ENCODE measurements at places on chromosomes 2 and 18.
A peak's percentile ranks its signal among the peaks of the same experiment; 100 is the strongest.

DNA sequence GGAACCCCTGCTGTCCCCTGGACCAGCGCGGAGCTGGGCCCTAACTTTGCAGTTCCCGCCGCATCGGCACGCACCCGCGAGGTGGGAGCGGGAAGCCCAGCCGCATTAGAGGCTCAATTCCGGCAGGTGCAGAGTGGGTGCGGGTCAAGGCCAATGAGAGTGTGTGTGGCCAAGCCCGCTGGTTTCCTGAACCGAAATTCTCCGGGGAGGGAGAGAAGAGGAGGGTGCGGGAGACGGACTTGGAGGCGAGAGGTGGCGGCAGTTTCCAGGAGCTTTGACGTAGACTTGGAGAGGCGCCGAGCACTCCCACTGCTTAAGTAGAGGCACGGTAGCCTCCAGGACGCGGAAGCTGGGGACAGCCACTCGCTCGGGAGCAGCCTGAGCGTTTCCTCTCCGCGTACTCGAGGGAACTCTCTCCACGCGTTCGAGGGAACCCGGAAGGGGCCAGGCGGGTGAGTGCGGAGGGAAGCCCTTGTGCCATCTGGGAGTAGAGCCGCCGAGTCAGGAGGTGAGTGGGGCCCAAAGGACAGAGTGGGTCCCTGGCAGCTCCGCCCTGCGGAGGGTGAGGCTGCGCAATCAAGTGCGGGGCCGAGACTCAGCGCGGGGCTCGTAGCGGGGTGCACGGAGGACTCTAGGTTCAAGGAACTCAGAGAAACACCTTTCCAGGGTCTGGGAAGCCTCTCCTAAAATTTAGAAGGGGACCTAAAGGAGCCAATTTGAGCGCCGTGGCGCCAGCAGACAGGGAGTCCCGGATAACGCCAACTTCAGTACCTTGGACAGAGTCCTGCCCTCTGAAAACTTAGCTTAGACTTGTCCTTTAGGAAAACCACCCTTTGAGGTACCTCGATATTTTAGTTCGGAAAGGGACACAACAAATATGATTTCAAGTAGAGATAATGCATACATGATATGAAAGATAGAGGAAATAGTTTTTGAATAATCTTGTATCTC, at the start of gene FAM237A:
Gene FAM237A (plus strand): TSS at position 413 of the 951 bp plus-strand sequence. CDS start 1,750 bp downstream, outside the sequence.
- DNase-seq, result peak; percentile 69

- no peak for DNase-seq
Measured at GRCh38 chr2:158695305-158695704, 99.8 kb upstream of the DAPL1 start.

DNA sequence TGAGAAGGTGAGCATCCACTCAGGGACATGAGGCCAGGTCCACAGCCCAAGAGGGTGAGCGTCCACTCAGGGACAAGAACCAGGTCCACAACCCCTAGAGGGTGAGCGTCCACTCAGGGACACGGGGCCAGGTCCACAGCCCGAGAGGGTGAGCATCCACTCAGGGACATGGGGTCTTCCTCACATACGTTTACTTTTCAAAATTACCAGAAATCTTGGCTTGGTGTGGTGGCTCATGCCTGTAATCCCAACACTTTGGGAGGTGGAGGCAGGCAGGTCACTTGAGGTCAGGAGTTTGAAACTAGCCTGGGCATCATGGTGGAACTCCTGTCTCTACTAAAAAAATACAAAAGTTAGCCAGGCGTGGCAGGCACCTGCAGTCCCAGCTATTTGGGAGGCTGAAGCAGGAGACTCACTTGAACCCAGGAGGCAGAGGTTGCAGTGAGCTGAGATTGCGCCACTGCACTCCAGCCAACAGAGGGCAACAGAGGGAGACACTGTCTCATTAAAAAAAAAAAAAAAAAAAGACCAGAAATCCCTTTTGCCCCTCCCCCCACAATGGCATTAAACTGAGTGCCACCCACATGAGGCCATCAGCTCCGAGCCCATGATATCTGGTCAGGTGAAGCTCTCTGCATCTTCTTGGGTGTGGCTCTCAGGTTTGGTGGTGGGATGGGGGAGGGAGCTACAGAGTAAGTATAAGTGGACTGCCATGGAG, 9.0 kb upstream of the MBP start:
- DNase-seq, result no peak

DNA sequence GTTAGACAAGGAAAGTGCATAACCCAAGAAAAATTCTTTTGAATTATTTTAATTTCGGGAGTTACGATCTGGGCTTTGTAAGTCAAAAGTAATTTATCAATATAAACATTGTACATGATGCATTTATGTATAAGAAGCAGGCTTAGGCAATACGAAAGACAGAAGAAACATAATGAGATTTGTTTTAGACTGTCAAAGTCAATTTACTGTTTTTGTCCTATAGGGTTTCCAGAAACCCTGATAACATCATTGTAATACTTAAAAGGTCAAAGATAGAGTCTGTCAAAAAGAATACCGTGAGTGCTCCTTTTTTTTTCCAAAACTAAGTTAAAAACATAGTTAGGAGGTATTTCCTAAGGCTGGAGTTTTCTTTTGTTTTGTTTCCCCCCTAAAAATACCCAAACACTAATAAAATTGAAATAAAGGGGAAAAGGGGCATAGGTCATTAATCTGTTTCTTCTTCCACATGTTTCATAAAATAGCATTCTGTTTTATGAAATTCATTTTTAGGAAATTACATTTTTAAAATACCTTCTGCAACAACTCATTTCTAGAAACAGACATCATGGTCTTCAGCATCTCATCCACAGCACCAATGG, 16.1 kb downstream of the C1D start:
- no peak for DNase-seq

GRCh38 chr2:129849559-129850160, 129.8 kb upstream of the RAB6C start:
- DNase-seq, result peak; percentile 78

- no peak for DNase-seq
Measured at GRCh38 chr18:55593888-55594287, 5.9 kb upstream of the TCF4 start.

DNA sequence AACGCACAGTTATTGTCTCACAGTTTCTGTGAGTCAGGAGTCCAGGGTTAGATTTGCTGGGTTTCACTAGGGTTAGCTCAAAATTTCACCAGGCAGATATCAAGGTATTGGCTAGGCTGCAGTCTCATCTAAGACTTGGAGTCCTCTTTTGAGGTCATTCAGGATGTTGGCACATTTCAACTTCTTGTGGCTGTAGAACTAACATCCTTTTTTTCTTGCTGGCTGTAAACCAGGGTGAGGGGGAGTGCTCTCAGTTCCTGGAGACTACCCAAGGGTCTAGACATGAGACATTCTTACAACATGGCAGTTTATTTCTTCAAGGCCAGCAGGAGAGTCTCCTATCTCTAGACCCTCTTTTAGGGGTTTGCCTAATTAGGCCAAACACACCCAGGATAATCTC, 12.8 kb upstream of the CAVIN2 start:
- no peak for DNase-seq

GRCh38 chr2:133711201-133711600, 142.9 kb upstream of the NCKAP5 start:
- DNase-seq, result no peak

- no peak for DNase-seq
Measured at GRCh38 chr2:197182668-197183067, 127.9 kb downstream of the ANKRD44 start.

DNA sequence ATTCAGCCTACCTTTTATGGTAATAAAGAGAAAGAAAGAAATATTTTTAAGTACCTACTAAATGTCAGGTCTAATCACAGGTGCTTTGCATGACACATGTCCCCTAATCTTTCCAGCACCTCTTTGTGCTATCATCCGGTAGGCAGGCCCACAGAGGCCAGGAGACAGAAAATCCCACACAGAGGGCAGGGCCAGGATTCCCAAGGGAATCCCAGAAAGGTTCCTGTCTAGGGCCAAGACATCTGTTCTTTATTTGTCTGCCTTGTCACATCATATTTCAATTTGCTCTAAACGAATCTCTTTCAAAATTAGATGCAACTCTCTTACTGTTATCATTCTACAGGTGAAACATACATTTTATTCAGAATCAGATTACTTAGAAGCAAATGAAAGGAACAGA, 676.1 kb upstream of the GYPC start:
- DNase-seq, result no peak

- no peak for DNase-seq
Measured at GRCh38 chr2:241619597-241620418, 17.1 kb downstream of the THAP4 start.

GRCh38 chr2:118738524-118739308, 108.7 kb downstream of the EN1 start:
- peak; percentile 98 for DNase-seq

DNA sequence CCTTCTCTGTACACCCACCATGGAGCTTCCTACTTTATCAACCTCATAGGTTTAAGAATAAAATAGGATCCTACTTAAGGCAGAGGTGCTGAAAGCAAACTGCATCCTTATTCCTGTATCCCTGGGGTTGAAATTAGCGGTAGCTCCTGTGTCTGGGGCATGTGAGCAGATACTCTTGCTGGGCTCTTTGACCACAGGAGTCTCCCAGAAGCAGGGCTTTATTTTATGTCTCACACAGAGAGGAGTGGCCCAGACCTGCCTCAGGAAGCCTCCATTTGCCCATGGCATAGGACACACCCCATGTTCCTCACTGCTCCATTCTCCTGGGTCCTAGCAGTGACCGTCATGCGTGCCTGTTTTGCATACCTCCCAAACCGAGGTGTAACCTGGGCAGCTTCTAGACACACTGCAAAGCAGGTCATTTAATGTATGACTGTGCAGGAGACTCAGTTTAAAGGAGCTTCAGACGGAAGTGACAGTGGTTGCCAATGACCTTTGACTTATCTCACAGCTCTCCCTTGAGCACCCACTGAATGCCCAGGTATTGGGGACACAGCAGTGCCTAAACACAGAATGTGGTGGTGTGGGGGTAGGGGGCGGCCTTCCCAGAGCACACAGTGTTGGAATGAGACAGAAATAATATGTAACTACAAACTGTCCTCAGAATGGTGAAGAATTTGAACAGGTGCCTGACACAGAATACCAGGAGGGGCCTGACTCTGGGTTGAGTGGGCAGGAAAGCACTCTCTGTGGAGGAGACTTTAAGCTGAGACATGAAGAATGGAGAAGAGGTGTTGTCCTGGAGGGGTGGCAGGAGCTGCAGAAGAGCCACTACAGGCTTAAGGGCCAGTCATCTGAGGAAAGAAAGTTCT, 3.7 kb downstream of the TMEM37 start:
- DNase-seq, result no peak

Measured in fibroblast of upper back skin (primary cell).